ENCODE measurements at places on chromosomes 1 and 21. TPM values are rescaled to one million over a fixed set of nuclear protein-coding genes. Genes with fewer than 3 reads are reported as not detected.

GRIK3 gene
- not detected for total RNA-seq

ILDR2 gene
- total RNA-seq: under 0.01 TPM

TMEM240 gene
- total RNA-seq: 1.4 TPM

ATP1A2 gene
- not detected for total RNA-seq

CATSPERE gene
- total RNA-seq: 0.39 TPM

CHIA gene
- total RNA-seq: not detected

CHD5 gene
- total RNA-seq: under 0.01 TPM

VHLL gene
- 0.13 TPM for total RNA-seq

AXDND1 gene
- not detected for total RNA-seq

SLAMF9 gene
- total RNA-seq: not detected

KCNK1 gene
- total RNA-seq: 0.13 TPM

TNFRSF8 gene
- total RNA-seq: under 0.01 TPM

KCNK2 gene
- 0.26 TPM for total RNA-seq

CYP2J2 gene
- 0.25 TPM for total RNA-seq

APCS gene
- not detected for total RNA-seq

GIPC2 gene
- 31.9 TPM for total RNA-seq

C1QTNF12 gene
- total RNA-seq: 0.25 TPM

CFHR2 gene
- total RNA-seq: not detected

RHCE gene
- 1.9 TPM for total RNA-seq
